ENCODE measurements at places on chromosomes 1 and 21.

DNA sequence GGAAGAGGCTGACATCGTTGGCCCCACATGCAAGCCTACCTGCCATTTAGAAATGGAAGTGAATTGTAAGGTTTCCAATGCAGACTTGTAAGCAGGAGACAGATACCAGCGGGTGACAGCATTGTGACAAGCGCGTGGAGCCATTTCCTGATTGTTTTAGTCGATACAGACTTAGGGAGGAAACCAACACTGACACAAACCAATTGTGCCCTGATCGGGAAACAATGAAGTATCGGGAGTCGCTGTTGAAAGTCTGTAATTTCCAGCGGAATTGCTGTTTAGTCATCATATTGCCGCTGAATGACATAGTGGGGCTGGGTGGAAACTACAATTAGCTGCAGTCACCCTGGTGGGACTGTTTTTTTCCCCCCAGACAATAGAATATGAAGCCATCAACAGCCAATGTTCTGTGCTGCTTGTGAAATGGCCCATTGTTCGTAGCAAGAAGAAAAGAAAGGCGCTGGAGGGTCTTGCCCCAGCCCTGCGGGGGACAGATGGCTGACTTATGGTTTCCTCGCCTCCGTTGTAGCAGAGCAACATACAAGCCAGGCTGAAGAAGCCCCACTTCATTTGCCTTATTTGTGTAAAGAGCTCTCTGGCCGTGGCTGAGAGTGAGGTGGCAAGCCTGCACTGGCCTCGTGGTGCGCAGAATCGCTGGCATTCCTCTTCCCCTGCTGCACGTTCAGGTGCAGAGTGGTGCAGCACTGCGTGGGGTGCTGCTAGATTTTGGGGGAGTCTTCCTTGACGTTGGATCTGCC is 462.7 kb downstream of the CAMTA1 start:
- DNase-seq: no peak

DNA sequence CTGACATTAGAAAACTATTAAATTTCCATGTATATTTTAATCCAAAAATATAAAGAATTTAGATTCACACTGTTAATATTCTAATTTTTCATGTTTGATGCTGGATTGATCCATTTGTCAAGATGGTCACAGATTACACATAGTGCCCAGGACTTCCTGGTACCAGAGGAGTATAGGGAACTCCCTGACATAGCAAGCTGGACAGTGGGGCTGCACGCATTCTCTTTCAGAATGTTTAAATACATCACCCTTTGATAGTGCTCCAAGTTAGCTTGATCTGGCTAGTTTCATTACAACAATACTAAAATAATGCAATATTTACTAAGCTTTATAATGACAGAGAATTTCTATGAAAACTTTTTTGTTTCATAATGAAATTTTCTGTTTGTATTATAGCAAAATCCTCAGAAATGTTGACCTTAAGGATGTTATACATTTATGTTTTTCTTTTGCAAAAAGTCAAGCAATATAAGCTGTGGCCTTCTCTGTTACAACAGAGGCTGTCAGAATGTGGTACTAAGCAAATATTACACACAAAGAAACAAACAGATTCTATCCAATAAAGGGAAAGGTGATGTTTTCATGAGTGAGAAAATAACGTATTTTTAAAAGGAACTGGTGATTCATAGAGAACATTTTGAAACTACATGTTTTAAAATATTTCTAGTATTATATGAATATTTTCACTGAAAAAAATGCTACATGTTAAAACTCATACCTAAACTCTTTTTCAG is 84.7 kb downstream of the SLC35F3 start:
- DNase-seq: no peak

GRCh38 chr1:27102134-27102706 is 52.7 kb downstream of the SLC9A1 start:
- DNase-seq: no peak

DNA sequence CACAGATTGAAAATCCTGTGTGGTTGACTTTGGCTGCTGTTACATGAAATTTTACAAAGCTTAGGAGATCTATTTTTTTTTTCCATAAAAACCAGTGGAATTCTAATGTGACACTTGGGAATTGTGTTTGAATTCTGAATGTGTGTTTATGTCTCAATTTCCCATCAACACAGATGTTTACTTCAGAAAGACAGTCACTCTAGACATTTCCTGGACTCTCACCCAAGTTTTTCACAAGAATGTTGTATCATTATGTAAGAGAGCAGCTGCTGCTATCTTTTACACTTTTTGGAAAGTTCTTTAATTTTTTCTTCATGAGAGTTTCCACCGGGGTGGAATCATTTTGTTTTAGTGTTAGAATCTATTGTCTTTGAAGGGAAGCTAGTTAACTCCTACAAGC is 210.1 kb downstream of the GIPC2 start:
- DNase-seq: no peak

DNA sequence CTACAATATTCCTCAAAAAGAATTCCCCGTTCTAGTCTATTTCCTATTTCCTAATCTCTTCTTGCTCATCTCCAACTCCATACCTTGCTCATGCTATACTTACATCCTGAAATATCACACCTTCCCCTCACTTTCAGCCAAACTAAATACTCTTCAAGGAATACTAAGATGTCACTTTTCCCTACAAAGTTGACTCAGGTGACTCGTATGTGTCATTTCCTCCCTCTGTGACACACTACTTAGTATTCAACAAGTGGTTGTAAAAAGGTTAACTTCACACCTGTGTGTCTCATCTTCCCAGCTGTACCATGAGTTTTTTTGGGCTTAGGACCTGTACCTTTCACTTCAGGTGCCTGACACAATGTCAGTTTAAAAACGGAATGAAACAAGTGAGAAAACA is 81.9 kb upstream of the LBR start:
- DNase-seq: no peak

All from NCI-H1048 (cell line).